ENCODE measurements at places on chromosomes 2 and 18. TPM values are rescaled to one million over a fixed set of nuclear protein-coding genes. Genes with fewer than 3 reads are reported as not detected.

Gene RGPD5
- 5.4 TPM for total RNA-seq

Gene B3GNT2
- 7.0 TPM for total RNA-seq

Gene NEMP2
- 5.9 TPM for total RNA-seq

Gene RAB31
- 9.9 TPM for total RNA-seq

Gene TBR1
- not detected for total RNA-seq

Gene AQP4
- not detected for total RNA-seq

Gene GPR155
- total RNA-seq = 0.74 TPM

Gene SH3RF3
- 9.8 TPM for total RNA-seq

Gene CDH20
- under 0.01 TPM for total RNA-seq

Gene CELF4
- total RNA-seq = not detected

Gene L3MBTL4
- total RNA-seq = under 0.01 TPM

Gene OSR1
- total RNA-seq = 22.9 TPM

Gene ALPI
- total RNA-seq = not detected

Gene NDUFV2
- 121 TPM for total RNA-seq

Gene MTIF2
- 15.8 TPM for total RNA-seq

Gene GALNT13
- total RNA-seq = 0.15 TPM

Gene GLB1L
- total RNA-seq = 12.9 TPM

Gene SERPINB8
- total RNA-seq = 7.4 TPM

Gene NEB
- 0.17 TPM for total RNA-seq

Gene RAX
- not detected for total RNA-seq

Gene ABCG5
- total RNA-seq = not detected

Gene FOXD4L1
- total RNA-seq = not detected

Gene UCN
- 0.15 TPM for total RNA-seq

Gene FKBP1B
- total RNA-seq = 16.8 TPM

Gene ITGA4
- 31.1 TPM for total RNA-seq

Gene MBD1
- total RNA-seq = 58.9 TPM

Gene TNFAIP6
- total RNA-seq = 7.4 TPM

Gene PFN4
- 0.17 TPM for total RNA-seq

Gene CCDC74B
- total RNA-seq = 6.2 TPM

Gene CROCC2
- not detected for total RNA-seq

Gene CHRNG
- not detected for total RNA-seq

Gene MDH1B
- total RNA-seq = 0.34 TPM

Gene EN1
- 0.17 TPM for total RNA-seq

Gene CAPN13
- not detected for total RNA-seq

Gene POTEC
- total RNA-seq = not detected

Gene SLC9A2
- total RNA-seq = not detected

Gene NGEF
- 2.2 TPM for total RNA-seq

Gene SERPINB12
- not detected for total RNA-seq

Gene ME2
- 42.4 TPM for total RNA-seq

Gene GPR39
- 3.7 TPM for total RNA-seq

Gene XDH
- total RNA-seq = 0.17 TPM

Gene CYP26B1
- not detected for total RNA-seq

Gene PXDN
- total RNA-seq = 153 TPM

Gene ANKRD30BL
- not detected for total RNA-seq

Gene CREG2
- 0.34 TPM for total RNA-seq

Gene GCA
- 9.2 TPM for total RNA-seq

Gene TLX2
- total RNA-seq = 0.34 TPM

Gene UGT1A5
- total RNA-seq = not detected

Gene ZNF385B
- not detected for total RNA-seq

Gene TTR
- total RNA-seq = not detected

Gene LPIN2
- total RNA-seq = 28.7 TPM

Gene TMEM247
- not detected for total RNA-seq

Gene PSMA8
- total RNA-seq = not detected

Data from bronchus fibroblast of lung (primary cell).